NCI-H748 treated with DMSO at 0.1 percent for 48 hours (cell line): ENCODE measurements at places on chromosomes 2 and 18.

DNA sequence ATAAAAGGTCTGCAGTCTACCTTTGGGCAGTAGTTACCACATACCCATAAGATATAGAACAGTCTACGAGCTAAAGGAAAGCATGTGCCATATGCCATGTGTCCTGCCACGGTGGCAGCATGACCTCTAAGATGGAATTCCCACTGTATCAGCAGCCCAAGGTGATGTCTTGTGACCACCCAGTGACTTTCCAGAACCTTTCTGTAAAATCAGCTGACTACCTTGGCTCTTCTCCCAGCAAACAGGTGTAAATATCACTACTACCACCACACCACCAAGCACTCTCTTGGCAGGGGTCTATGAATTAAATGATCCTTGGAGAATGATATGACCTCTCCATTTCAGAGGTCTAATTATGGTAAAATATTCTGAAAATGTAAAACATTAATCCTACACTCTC, 99.6 kb downstream of the METTL8 start:
- DNase-seq: no peak

DNA sequence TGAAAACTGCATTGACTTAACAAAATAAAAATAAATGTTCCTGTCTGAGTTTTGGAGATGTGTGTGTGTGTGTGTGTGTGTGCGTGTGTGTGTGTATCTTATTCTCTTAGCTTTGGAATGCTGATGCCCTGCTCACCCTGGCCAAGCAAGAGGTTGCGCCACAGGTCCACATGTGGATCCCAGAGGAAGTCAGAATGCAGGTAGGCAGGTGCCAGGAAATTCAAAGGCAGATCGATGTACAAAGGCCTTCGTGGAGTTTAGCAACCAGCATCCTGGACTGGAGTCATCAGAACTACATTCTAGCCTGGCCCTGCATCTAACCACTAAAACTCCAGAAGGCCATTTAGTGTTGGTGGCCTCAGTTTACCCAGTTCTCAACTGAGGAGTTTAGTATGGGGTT, 12.4 kb downstream of the G6PC2 start:
- no peak for DNase-seq

GRCh38 chr2:39039072-39039471, 81.8 kb downstream of the SOS1 start:
- no peak for DNase-seq

GRCh38 chr18:8988260-8988871, 114.1 kb upstream of the NDUFV2 start:
- peak; percentile 67 for DNase-seq

- DNase-seq: no peak
These were observed 58.1 kb downstream of the INPP4A start for GRCh38 chr2:98502556-98503335.

DNA sequence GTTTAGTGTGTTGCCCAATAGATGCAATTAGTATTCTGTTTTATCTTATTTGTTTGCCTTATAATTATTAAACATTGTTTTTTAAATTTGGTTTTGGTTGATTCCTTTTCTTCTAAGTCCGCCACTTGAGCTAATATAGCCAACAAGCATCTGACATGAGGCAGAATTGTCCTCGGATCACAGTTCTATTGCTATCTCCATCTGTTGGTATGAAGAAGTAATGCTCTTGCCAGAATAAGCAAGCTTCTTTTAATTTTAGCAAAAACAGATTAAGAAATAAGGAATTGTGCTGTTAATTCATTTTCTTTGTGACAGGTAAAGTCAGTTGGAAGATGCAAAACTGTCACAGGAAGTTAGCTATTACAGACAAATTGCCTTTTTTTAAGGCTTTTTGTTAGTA, 54.3 kb downstream of the R3HDM1 start:
- no peak for DNase-seq
